Renal pelvis (tissue), 12 donors: ENCODE measurements at places on chromosomes 12 and 14. TPM values are rescaled to one million over a fixed set of nuclear protein-coding genes. Genes with fewer than 3 reads are reported as not detected.

Gene SIX6
- not detected for polyA plus RNA-seq

Gene ART4
- polyA plus RNA-seq, result 0.16 TPM

Gene NFATC4
- polyA plus RNA-seq, result 84.6 TPM

Gene TEX52
- polyA plus RNA-seq, result 3.9 TPM

Gene TSPAN8
- 26.5 TPM for polyA plus RNA-seq

Gene SLC25A29
- 113 TPM for polyA plus RNA-seq

Gene PTPN11
- polyA plus RNA-seq, result 81.8 TPM

Gene GLT1D1
- polyA plus RNA-seq, result 1.7 TPM

Gene EXOC3L4
- polyA plus RNA-seq, result 6.1 TPM

Gene PRH2
- 0.43 TPM for polyA plus RNA-seq

Gene CHGA
- polyA plus RNA-seq, result 0.19 TPM

Gene PRPH
- polyA plus RNA-seq, result 0.47 TPM

Gene SMCO2
- 0.23 TPM for polyA plus RNA-seq

Gene RERGL
- polyA plus RNA-seq, result 11.5 TPM

Gene OR4K17
- 0.05 TPM for polyA plus RNA-seq

Gene ZNF385A
- 11.9 TPM for polyA plus RNA-seq

Gene LRFN5
- polyA plus RNA-seq, result 9.3 TPM

Gene SPTLC2
- polyA plus RNA-seq, result 67.5 TPM

Gene CDK4
- polyA plus RNA-seq, result 256 TPM

Gene CCDC197
- polyA plus RNA-seq, result not detected

Gene PTPN6
- polyA plus RNA-seq, result 25.2 TPM

Gene LALBA
- not detected for polyA plus RNA-seq

Gene PMEL
- 5.2 TPM for polyA plus RNA-seq

Gene TSPAN11
- 6.3 TPM for polyA plus RNA-seq
